ENCODE measurements at places on chromosomes 2 and 18.

DNA sequence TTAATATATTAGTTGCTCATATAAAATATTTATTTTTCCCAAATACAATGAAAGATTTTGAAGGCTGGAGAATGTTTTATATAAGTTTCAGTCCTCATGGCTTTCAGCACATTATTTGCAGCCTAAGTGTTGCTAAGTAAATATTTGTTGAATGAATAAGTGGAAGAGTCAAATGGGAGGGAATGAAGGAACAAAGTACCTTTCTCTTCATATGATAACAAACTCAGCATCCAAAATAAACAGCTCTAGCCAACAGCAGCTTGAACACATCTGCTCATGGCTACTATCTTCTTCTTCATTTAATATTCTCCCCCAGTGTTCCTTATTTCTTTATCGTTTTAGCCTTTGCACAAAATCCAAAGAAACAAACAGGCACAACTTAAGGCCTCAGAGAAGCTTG is 385.2 kb upstream of the PIK3C3 start:
- DNase-seq: no peak

DNA sequence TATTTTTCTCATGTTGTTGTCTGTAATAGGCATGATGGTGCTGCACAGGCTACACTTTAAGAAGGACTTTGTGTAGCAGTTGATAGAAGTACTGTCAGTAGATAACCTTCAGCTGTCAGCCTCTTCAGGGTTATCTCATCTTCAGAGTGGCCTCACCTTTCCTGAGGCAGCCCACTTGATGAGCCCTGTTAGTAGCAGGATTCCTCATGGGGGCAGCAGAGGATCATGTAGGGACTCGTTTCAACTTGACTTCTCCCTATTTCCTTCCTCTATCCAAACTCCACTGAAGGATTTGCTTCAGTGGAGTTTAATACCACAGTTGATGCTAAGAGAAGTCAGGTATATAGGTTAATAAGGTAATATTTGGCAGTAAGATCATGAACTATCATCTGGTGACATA is 530.3 kb upstream of the FSIP2 start:
- peak; percentile 11 for DNase-seq

- peak; percentile 52 for DNase-seq
These were observed 80.0 kb downstream of the EXOC6B start for GRCh38 chr2:72745679-72746368.

- DNase-seq: no peak
These were observed 22.0 kb downstream of the SAG start for GRCh38 chr2:233329489-233330135.

- no peak for DNase-seq
These were observed 56.7 kb downstream of the MAPK4 start for GRCh38 chr18:50616484-50617048.

- DNase-seq: no peak
These were observed 45.8 kb downstream of the CYBRD1 start for GRCh38 chr2:171568089-171568488.

GRCh38 chr2:24886126-24886501 is 33.9 kb downstream of the ADCY3 start:
- DNase-seq: no peak

DNA sequence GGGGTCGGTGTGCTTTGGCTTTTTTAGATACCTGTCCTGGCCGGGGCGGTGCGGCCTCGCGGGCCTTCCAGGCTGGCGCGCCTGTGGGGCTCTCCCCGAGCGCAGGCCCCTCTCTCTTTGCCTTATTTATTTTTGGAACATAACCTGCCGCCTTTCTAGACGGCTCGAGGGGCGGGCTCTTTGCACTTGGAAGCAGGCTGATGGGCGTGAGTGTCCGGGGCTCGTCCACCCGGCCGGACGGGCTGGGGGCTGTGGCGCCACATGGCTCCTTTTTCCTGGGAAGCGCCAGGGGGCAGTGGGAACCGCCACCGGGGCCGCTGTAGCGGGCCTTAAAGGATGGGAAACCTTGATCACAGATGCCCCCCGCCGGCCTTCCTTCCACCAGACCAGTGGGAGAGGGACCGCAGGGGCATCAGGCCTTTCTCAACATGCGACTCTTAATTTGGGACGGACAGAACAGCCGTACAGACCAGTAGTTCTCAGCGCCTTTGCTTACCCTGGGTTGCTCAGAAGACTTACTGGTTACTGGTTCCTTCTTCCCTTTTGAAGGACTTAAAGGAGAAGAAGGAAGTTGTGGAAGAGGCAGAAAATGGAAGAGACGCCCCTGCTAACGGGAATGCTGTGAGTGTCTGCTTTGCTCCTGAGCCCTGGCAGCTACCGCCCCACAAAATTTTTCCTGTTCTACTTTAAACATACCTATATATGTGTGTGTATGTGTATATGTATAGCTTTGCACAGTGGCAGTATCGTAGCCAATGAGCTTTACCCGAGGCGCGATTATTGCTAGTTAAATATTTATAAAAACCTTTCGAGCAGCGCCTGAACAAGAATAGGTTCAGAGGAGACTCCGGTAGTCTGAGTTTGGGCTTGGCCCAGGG is 2.7 kb downstream of the PTMA start:
- DNase-seq: no peak

- DNase-seq: no peak
These were observed 155.3 kb upstream of the SLC39A10 start for GRCh38 chr2:195501746-195502145.

DNA sequence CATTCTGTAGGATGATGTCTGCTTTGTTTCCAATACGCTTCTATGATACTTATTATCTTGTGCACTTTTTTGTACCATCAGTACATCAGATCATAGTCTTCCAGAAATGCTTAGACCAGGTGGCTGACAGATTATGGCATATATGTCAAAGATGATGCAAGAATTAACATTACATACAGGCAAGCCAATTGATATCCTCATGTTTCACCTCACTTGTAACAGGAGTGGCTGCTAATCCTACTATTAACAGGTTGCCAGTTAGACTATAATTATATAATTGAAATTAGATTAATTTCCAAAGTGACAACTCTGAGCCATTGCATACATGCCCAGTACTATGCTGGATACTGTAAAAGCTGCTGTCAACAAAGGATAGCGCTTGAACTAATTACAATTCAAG is 77.2 kb downstream of the TLK1 start:
- DNase-seq: no peak

- DNase-seq: no peak
These were observed 173.0 kb downstream of the HDAC4 start for GRCh38 chr2:239227661-239228371.

- DNase-seq: no peak
These were observed 319.5 kb upstream of the CHAC2 start for GRCh38 chr2:53448086-53448485.

DNA sequence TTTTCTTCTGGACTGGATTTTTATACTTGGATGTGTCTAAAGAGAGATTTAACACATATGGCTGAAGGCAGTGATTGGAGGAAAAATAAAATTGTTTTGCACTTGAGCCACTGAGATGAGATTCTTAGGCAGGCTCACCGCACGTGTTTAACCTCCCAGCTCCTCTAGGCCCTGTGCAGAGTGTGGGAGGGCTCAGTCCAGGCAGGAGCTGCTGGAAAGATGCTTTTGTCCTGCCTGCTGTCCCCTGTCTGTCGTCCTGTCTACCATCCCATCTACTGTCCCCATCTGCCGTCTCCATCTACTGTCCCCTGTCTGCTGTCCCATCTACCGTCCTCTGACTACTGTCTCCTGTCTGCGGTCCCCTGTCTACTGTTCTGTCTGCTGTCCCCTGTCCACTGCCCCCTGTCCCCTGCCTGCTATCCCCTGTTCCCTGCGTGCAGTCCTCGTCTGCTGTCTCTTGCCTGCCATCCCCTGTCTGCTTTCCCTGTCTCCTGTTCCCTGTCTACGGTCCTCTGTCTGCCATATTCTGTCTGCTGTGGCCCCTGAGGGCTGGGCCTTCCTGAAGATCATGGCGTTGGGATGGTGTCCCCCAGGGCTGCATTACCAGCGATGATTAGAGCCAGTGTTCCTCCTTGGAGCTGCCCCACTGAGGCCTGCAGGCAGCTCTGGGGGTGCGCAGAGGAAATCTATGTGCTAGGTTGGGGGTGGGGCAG is 43.7 kb upstream of the HS6ST1 start:
- no peak for DNase-seq

GRCh38 chr2:106614511-106615291 is 127.5 kb downstream of the CD8B2 start:
- DNase-seq: no peak

DNA sequence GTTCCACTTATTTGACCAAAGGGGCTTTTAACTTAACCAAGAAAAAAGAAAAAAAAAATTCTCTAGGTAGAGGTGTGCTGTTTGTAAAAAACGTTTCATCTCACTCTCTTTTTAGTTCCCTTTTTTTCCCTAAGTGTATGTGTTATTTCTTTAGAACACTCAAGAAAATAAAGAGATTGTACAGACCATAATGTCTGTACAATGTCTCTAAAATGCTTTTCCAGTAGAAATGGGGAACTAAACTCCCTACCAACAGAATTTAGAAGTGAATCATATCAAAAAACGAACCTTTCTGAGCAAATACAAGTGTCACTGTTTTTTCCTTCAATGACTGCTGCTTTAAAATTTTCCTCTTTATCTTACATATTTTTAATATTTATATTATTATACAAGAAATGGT is 72.0 kb downstream of the CDH7 start:
- DNase-seq: no peak

- DNase-seq: no peak
These were observed 66.6 kb downstream of the ITGA4 start for GRCh38 chr2:181523756-181524155.

GRCh38 chr2:42211291-42211690 is 42.1 kb downstream of the EML4 start:
- no peak for DNase-seq

GRCh38 chr2:191790737-191791136 is 56.2 kb downstream of the CAVIN2 start:
- DNase-seq: no peak

DNA sequence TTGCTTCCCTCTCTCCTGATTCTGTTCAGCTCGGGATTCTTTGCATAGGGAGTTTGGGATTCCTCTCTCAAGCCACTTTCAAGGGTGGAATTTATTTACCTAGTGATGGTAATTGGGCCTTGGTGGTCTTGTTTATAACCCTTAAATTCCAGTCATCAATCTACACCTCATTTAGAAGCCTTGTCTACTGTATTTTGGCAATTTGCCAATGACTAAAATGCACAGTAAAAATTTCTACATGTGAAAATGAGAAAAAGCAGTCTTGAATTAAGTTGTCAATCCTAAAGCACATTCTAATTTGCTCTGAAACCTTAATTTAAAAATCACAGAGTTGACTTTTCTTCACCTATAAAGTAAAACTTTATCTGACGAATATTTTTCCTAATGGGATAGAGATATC is 749.2 kb upstream of the CRIM1 start:
- DNase-seq: no peak

GRCh38 chr2:159090514-159091201 is 122.2 kb downstream of the TANC1 start:
- DNase-seq: no peak

DNA sequence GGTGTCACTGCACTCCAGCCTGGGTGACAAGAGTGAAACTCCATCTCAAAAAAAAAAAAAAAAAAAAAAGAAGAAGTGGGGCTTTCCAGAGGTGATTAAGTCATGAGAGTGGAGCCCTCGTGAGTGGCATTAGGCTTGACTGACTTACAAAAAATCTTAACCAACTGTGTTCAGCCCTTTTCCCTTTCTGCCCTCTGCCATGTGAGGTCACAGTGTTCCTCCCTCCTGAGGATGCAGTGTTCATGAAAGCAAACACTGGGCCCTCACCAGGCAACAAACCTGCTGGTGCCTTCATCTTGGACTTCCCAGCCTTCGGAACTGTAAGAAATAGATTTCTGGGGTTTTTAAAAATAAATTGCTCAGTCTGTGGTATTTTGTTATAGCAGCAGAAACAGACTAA is 37.0 kb upstream of the METTL21A start:
- no peak for DNase-seq

GRCh38 chr2:102367331-102367971 is 11.9 kb downstream of the IL18R1 start:
- DNase-seq: no peak

DNA sequence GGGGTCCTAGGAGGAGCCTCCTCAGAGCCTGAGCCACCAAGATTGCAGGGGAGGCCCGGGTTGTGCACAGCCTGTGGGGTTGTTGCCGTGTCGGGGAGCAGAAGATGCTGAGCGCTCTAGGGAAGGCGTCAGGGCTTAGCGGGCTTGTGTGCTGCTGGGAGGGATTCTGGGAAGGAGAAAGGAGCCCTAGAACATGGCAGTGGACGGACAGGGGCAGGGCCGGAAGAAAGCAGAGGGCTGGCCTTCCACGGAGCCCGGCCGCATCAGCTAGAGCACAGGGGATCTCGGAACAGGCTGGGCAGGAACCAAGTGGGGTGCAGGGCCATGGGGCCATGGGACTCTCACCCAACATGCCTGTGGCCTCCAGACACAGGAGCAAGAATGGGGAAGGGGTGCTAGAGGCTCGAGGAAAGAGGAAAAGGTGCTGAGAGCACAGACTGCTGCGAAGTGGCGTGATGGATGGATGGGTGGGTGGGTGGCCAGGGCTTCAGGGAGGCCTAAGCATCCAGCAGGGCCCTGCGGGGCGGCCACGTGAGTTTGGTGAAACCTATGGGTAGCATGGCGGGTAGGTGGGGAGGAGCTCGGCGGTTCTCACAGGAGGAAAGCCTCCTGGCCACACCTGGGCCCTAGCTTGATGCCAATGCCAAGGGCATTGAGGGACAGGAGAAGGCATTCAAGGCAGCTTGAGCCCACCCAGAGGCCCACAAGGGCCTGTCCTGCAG is 35.8 kb downstream of the MTERF4 start:
- no peak for DNase-seq

DNA sequence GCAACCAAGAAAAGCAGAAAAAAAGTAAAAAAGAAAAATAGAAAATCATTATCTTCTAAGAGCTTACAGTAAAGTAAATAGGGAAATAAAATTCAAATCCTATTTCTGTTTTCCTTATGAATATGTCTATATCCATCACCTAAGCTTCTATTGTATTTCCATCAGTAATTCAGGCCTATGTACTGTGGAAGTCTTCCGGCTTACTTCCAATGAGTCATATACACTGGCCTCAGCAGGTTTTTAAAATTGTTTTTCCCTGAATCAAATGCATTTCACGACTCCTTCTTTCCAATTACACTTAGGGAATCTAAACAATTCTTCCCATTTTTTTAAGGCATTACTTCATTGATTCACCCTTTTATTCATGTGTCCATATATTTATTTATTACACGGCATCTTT is 164.7 kb downstream of the CCDC102B start:
- no peak for DNase-seq

GRCh38 chr2:43402002-43402401 is 175.6 kb upstream of the ZFP36L2 start:
- DNase-seq: no peak
